Chondrocyte (in vitro differentiated cells): ENCODE measurements at places on chromosomes 3 and 15. TPM values are rescaled to one million over a fixed set of nuclear protein-coding genes. Genes with fewer than 3 reads are reported as not detected.

DNA sequence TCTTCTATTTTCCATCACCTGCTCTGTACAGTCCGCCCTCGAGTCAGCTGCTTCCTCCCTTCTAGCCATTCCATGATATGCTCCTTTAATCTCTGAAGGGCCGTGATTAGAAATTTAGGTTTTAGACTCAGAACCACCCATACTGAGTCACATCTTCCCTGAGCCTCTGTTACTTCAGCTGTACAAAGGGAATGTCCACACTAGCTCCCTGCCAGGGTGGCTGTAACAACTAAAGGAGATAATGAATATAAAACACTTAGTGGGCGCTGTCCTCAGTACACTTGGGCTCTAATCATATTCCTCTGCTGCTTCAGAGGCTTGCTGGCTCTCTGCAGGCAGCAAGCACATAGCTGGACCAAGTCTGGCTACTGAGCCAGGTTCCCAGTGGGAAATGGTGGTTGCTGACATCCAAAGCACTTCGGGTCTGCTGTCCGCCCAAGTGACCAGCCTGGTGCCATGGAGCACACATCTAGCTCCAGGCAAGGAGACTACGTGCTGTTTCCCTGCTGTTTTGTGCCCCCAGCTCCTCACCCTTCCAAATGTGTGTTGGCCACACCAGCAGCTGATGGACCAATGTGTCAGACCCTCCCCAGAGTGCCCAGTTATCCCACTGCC lies 901 bp upstream of the CHST14 start:
- peak; percentile 48 for DNase-seq
- H3K4me1 ChIP-seq, result peaks cover 12% of the 10 kb centered on the region
- H3K27me3 ChIP-seq, result no peaks in the 10 kb centered on the region
- H3K36me3 ChIP-seq, result peaks cover 7% of the 10 kb centered on the region
- peak overlapping the region; percentile 90 for H3K27ac ChIP-seq

DNA sequence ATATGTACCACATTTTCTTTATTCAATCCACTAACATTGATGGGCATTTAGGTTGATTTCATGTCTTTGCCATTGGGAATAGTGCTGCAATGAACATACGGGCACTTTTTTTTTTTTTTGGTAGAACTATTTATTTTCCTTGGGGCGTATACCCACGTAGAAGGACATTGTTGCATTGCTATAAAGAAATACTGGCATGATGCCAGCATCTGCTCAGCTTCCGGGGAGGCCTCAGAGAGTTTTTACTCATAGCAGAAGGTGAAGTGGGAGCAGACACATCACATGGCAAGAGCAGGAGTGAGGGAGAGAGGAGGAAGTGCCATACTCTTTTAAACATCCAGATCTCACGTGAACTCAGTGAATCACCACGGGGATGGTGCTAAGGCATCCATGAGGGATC lies 197.0 kb downstream of the SQOR start:
- H3K36me3 ChIP-seq, result no peaks in the 10 kb centered on the region
- no peaks in the 10 kb centered on the region for H3K4me1 ChIP-seq
- no peaks in the 10 kb centered on the region for H3K27me3 ChIP-seq
- no peak overlapping the region for H3K27ac ChIP-seq
- H3K4me3 ChIP-seq, result no peak overlapping the region

DNA sequence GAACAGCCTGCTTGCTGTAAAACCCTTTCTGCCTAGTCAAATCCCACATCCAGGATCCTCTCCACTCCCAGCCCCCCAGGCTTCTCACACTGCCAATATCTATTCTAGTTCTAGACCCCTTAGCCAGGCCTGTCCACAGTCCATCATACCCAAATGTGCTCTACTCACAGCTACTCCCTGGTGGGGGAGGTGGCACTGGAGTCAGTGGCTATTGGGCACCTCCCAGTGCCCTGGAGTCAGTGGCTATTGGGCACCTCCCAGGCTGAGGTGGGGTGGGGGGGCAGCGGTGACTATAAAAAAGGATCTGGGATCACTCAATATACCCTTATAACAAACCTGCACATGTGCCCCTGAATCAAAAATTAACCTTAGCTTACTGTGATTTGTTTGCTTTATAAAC lies 773 bp upstream of the DISP2 start:
- no peak overlapping the region for H3K4me3 ChIP-seq
- H3K4me1 ChIP-seq, result peaks cover 39% of the 10 kb centered on the region
- H3K36me3 ChIP-seq, result no peaks in the 10 kb centered on the region
- H3K27ac ChIP-seq, result no peak overlapping the region

CDCP1 gene
- 0.15 to 0.48 TPM (median 0.18 TPM) in 3 replicates for total RNA-seq

- no peaks in the 10 kb centered on the region for H3K4me1 ChIP-seq
- no peak overlapping the region for H3K27ac ChIP-seq
- H3K36me3 ChIP-seq, result no peaks in the 10 kb centered on the region
- DNase-seq, result no peak
- H3K4me3 ChIP-seq, result no peak overlapping the region
- H3K27me3 ChIP-seq, result no peaks in the 10 kb centered on the region
Measured at GRCh38 chr3:137514853-137515252, 249.3 kb upstream of the SOX14 start.

- no peak overlapping the region for H3K4me3 ChIP-seq
- no peaks in the 10 kb centered on the region for H3K36me3 ChIP-seq
- H3K27ac ChIP-seq, result no peak overlapping the region
- H3K4me1 ChIP-seq, result no peaks in the 10 kb centered on the region
- peak; percentile 29 for DNase-seq
Measured at GRCh38 chr3:98109807-98110549, 20.5 kb upstream of the OR5H1 start.

- H3K4me1 ChIP-seq, result peaks cover 16% of the 10 kb centered on the region
- H3K36me3 ChIP-seq, result peaks cover 2% of the 10 kb centered on the region
- peaks cover 3% of the 10 kb centered on the region for H3K27me3 ChIP-seq
- H3K27ac ChIP-seq, result no peak overlapping the region
- H3K4me3 ChIP-seq, result no peak overlapping the region
Measured at GRCh38 chr3:89002191-89002590, 105.2 kb upstream of the EPHA3 start.

DNA sequence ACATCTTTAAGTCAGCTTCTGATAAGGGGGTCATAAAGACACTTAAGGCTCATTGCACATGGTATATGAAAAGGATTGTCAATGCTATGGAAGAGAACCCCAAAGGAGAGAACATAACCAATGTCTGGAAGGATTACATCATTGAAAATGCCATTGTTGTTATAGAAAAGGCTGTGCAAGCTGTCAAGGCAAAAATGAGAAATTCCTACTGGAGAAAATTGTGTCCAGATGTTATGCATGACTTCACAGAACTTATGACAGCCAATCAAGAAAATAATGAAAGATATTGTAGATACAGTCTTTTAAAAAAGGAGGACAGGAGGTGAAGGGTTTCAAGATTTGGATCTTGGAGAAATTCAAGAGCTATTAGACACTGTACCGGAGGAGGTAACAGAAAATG lies 96.3 kb upstream of the MBNL1 start:
- no peak overlapping the region for H3K27ac ChIP-seq
- peaks cover 42% of the 10 kb centered on the region for H3K4me1 ChIP-seq
- H3K4me3 ChIP-seq, result no peak overlapping the region
- DNase-seq, result no peak
- H3K27me3 ChIP-seq, result no peaks in the 10 kb centered on the region

DNA sequence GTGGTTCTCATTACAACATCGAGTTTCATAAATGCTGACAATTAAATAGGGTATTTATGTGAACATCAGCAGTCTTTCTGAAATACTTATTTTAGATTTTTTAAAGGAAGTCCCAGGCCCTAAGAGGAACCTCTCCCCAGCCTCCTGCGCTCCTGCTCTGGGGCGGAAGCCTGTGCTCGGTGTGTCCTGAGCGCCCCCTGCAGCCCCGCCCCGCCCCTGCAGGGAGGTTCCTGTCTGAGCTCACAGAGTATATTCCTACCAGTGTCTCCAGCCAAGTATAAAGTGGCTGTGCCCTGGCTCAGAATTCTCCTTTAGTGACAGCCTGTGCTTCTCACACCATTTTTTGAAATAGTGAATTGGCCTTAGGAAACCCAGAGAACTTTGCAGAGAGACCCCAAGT lies 567.9 kb downstream of the GOLGA6L6 start:
- no peaks in the 10 kb centered on the region for H3K4me1 ChIP-seq
- no peak overlapping the region for H3K27ac ChIP-seq
- H3K4me3 ChIP-seq, result no peak overlapping the region
- no peaks in the 10 kb centered on the region for H3K36me3 ChIP-seq
- no peaks in the 10 kb centered on the region for H3K27me3 ChIP-seq

DNA sequence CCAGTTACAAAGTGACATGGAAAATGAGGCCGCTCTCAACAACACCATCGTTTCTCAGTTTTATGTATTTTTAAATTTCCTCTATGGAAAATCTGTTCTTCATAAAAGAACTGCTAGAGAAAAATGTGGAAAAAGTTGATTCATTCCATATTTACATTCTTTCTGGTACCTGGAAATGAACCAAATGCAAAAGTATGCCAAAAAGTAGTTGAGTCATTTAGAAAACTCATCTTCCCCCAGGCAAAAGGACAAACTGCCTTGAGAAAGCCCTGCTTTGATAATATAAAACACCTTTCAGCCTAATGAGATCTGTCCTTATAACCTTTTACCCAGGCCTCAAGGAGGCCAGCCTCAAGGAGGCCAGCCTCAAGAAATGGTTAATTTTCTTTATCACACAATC lies 283.0 kb upstream of the VEPH1 start:
- peaks cover 34% of the 10 kb centered on the region for H3K4me1 ChIP-seq
- no peaks in the 10 kb centered on the region for H3K27me3 ChIP-seq
- H3K27ac ChIP-seq, result peak overlapping the region; percentile 45
- DNase-seq, result no peak
- no peaks in the 10 kb centered on the region for H3K36me3 ChIP-seq
- no peak overlapping the region for H3K4me3 ChIP-seq

DNA sequence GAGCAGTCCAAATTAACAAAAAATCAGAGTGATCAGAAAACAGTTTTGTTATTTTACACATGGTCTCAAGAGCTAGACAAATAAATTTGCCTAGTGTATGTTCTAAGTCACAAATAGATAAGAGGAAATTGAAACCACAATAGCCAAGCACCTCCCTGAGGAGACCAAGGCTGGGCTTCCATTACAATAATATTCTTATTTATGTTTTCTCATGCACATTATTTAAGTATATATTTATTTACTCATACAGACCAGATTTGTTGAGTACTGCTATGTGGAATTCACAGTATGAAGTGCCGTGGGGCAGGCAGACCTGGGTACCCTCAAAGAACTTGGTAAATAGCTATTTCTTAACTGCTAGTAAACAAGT lies 242.3 kb upstream of the ICE2 start:
- H3K4me1 ChIP-seq, result peaks cover 17% of the 10 kb centered on the region
- no peak overlapping the region for H3K4me3 ChIP-seq
- no peak overlapping the region for H3K27ac ChIP-seq

TTLL3 gene
- total RNA-seq, result 31.5 to 44.9 TPM (median 38.7 TPM) in 3 replicates

- DNase-seq, result no peak
- no peaks in the 10 kb centered on the region for H3K36me3 ChIP-seq
- H3K4me3 ChIP-seq, result no peak overlapping the region
- no peak overlapping the region for H3K27ac ChIP-seq
- no peaks in the 10 kb centered on the region for H3K4me1 ChIP-seq
Measured at GRCh38 chr3:10329495-10330015, 8.6 kb upstream of the SEC13 start.

DNA sequence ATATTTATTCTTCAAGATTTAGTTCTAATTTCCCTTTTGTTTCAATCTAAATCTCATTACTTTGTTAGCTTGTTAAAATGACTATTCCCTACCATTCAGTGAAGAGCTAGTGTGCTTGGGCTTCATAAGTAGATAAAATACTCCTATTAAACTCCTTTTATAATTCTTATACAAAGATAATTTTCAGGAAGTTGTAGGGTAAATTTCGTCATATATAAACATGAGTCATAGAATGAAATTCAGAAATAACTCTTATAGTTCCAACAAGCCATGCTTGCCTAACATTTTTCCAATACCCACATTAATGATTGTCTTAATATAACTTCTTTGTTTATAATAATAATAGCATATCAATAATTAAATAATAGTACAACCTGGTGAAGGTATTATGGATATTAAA lies 407.3 kb downstream of the NAALADL2 start:
- no peaks in the 10 kb centered on the region for H3K27me3 ChIP-seq
- no peak for DNase-seq
- no peaks in the 10 kb centered on the region for H3K36me3 ChIP-seq
- no peak overlapping the region for H3K4me3 ChIP-seq
- H3K4me1 ChIP-seq, result peaks cover 39% of the 10 kb centered on the region
- no peak overlapping the region for H3K27ac ChIP-seq

ZNF592 gene
- 30.6 to 31.5 TPM (median 30.6 TPM) in 3 replicates for total RNA-seq

DNA sequence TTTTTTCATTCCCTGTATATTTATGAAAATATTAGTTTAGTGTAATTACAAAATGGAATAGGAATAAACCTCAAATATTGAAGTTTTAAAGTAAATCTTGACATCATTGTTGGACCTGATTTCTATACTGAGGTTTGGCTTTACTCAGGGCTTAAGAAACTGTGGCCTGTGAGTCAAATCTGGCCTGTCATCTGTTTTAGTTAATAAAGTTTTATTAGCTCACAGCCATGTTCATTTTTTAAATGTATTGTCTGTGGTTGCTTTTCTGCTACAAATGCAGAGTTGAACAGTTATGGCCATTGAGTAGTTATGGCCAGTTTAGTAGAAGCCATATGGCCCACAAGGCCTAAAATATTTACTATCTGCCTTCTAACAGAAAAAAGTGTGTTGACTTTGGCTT lies 80.7 kb downstream of the DIPK2A start:
- no peak for DNase-seq
- H3K4me3 ChIP-seq, result no peak overlapping the region
- no peaks in the 10 kb centered on the region for H3K27me3 ChIP-seq
- H3K4me1 ChIP-seq, result peaks cover 31% of the 10 kb centered on the region
- no peaks in the 10 kb centered on the region for H3K36me3 ChIP-seq

DNA sequence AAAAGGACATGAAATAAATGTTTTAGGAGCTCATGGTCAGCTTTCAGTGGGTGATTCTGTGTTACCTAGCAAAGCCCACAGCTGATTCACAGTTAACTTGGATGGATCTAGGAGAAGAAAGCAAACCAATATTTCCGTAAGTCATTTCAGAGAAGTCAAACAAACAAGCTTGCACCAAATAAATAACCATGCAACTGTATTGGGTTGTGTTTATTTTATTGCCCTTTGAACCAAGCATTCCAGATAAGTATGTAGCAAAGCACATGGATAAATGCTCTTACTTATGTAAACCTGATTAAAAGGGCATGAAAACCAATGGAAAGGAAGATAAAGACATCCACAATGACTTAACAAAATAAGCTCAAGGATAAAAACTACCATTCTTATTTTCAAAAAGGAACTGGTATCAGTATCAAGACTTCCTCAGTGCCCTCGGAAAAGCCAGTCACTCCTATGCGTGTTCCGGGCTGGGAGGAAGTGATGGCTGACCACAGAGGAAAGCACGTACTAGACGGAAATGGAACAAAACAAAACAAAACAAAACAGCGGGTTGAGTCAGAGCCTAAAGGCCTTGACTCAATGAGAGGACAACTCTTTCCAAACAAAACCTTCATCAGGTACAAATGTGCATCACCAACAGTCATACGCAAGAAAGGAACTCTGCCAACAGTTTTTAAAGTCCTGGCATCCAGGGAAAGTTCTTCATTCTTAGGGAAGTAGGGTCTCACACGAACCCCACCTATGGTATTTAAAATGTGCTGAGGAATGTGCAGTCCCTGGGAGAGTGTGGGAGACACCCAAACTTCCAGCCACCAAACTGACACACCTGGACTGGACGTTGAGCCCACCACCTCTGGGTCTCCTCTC lies 103.3 kb downstream of the SNRK start:
- no peak overlapping the region for H3K4me3 ChIP-seq
- no peaks in the 10 kb centered on the region for H3K27me3 ChIP-seq
- no peak for DNase-seq
- peak overlapping the region; percentile 62 for H3K27ac ChIP-seq
- H3K4me1 ChIP-seq, result peaks cover 24% of the 10 kb centered on the region

CHRD gene
- 1.4 to 4.7 TPM (median 1.5 TPM) in 3 replicates for total RNA-seq

CXCR6 gene
- total RNA-seq, result not detected in 3 replicates
